Right cardiac atrium (tissue), 5 donors: ENCODE measurements at places on chromosomes 7 and 10. TPM values are rescaled to one million over a fixed set of nuclear protein-coding genes. Genes with fewer than 3 reads are reported as not detected.

The GPNMB gene
- 193 TPM for total RNA-seq

The HOGA1 gene
- total RNA-seq: 10.8 TPM

The SFMBT2 gene
- 11.9 TPM for total RNA-seq

The FRAT1 gene
- total RNA-seq: 6.6 TPM

The ANKRD7 gene
- 1.9 TPM for total RNA-seq

The AGAP9 gene
- total RNA-seq: 4.6 TPM

The NUTM2A gene
- total RNA-seq: 2.5 TPM

The SPACDR gene
- total RNA-seq: not detected

The NRG3 gene
- total RNA-seq: 1.4 TPM

The ZFYVE27 gene
- total RNA-seq: 19.0 TPM

The PNLIPRP1 gene
- total RNA-seq: not detected

The ITGB8 gene
- 5.1 TPM for total RNA-seq

The CDK14 gene
- total RNA-seq: 55.4 TPM

The ZNF32 gene
- 57.9 TPM for total RNA-seq

The CYREN gene
- total RNA-seq: 33.0 TPM

The AQP1 gene
- total RNA-seq: 225 TPM

The RADIL gene
- total RNA-seq: 10.3 TPM
